ENCODE measurements at places on chromosomes 11 and 22.
A peak's percentile ranks its signal among the peaks of the same experiment; 100 is the strongest.

DNA sequence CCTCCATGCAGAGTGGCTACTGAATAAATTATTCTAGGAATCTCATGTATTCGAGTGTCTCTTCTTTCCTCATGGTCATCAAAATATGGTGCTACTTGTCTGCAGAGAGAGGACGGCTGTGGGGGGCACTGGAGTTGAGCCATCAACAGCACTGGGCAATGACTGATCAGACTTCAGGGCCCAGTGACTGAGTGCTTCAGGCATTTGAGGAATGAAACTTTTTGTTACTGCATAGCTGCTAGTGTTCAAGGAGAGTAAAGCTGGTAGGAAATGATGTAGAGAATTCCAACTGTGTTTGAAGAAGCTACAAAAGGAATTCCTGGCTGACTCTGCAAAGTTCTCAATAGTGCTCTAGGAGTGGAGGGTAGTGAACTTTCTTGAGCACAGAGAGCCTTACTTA lies 277.7 kb downstream of the CADM1 start:
- DNase-seq, result peak; percentile 46

DNA sequence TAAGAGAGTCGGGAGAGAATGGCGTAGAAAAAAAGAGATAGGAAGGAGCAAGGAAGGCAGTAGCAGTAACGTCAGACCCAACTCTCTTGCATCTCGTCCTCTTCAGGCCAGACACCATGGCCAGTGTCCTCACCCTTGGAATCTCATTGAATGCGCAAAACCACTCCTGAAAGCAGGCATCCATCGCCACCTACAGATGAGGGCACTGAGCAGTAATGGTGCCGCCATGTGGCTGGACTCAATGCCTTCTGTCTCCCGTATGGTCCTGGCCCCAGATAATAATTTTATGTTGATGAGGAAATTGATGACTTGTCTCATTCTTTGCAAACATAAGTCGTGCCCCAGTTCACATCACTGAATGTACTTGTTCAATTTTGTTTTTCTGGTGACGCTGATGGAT lies 17.8 kb upstream of the ALX4 start:
- no peak for DNase-seq

DNA sequence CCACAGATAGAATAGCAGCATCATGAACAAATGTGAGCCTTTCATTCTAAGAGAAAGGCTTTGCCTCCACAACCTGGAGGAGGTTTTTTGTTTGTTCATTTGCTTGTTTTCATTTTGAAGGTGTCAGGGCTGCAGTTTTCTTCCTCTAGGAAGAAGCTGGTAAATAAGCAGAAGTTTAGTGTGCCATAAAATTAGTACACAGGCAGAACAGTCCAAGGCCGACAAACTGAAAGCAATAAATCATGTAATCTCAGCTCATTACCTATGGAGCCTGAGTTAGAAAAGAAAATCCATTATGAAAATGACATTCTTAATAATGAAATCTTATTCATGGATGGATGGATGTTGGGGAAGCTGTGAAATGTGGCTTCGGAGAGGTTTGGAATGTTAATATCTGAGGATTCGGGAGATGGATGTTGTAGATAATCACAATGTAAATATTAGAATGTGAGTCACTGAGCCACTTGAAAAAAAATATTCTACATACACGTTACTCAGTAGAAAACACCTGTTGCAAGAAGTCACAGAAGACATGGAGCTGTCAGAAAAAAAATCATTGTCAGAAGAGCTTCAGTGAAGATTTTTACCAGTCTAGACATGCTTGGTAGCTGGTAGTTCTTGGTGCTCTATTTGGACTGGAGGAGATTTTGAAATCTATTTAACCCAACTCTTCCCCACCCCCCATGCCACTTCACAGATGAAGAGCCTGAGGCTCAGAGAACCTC lies 15.0 kb upstream of the ZDHHC13 start:
- DNase-seq, result no peak

DNA sequence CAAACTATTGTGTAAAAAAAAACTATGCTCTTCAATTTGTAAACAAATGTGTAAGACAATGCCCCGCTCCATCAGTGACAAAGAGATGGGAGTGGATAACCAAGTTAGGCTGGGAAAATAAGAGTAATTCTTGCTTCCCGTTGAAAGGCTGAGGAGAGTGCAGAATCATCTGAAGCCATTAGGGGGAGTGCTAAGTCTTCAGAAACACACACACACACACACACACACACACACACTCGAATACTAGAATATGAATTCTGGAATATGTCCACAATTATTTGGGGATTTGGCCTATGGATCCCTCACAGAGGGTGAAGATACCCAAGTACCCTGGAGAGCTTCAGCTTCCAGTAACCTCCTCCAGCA lies 27.8 kb upstream of the ROBO3 start:
- peak; percentile 15 for DNase-seq

DNA sequence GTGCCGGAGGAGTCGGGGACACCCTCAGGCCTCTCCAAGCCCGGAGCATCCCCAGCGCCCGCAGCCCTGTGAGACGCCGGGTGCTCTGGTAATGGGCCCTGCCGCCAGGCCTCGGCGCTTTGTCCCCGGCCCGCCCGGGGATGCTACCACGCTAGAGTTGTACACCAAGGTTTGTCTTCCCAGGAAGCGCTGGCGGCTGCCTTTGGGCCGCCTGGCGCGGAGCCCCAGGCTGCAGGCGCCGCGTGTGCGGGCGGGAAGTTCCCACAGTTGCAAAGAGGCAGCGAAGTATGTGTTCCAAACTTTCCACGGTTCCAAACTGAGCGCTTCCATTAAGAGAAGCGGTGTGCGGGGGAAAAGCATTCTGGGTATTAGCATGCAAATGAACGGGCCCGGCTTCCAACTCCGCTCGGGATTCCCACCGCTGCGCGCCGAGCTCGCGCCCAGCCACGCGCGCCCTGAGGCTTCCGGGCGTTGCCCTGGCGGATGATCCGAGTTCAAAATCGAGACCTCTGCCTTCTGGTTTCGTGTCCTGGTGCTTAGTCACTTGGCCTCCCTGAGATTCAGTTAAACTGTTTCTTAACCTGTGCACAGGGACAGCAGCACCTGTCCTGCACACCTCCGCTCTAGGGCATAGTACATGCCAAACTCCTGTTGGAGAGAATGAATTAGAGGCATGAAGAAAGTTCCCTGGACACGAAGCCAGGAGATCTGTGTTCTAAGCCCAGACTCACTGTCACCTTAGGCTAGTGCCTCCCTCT lies 1.3 kb upstream of the PATZ1 start:
- peak; percentile 23 for DNase-seq

DNA sequence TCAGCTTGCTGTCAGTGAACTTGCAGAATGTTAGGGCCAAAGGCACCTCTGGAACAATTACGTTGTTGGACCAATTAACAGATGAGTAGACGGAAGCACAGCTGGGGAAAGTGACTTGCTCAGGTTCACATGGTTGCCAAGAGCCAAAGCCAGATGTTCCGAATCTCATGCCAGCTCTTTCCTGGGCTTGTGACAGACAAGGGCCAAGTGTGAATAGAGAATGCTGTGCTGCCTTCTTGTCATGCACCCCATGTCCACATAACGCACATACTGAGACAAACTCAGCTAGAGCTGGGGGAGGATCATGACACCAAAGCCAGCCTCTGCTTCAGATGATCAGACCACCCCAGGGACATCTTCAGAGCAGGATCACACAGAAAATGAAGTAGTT lies 616.3 kb downstream of the INSC start:
- DNase-seq, result no peak

GRCh38 chr11:3091846-3092602 lies 34.8 kb upstream of the CARS1 start:
- DNase-seq, result peak; percentile 22

DNA sequence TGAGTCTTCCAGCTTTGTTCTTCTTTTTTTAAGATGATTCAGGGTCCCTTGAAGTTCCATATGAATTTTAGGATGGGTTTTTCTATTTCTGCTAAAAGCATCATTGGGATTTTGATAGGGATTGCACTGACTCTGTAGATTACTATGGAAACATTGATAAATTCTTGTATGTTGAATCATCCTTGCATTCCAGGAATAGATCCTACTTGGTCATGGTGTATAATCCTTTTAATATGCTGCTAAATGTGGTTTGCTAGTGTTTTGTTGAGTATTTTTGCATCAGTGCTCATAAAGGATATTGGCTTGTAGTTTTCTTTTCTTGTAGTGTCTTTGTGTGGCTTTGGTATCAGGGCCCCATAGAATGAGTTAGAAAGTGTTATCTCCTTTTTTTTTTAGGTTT lies 34.9 kb upstream of the PHOX2A start:
- no peak for DNase-seq

DNA sequence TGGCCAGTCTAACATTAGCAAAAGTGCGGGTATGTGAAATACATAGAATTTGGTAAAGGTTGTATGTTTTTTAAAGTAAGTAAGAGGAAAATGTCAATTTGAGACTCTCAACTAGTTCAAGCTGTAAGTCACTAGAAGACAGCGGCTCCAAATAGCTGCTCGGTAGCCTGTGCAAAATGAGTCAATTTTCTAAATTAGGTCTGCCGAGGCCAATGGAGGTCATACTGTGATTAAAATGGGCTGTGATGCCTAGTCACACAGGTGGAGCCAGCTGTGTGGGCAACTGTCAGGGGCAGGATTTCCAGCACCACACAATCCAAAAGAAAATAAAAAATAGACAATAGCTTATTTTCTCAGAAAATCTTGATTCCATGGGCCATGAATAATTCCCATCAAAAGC lies 32.3 kb downstream of the KCNA4 start:
- DNase-seq, result no peak

DNA sequence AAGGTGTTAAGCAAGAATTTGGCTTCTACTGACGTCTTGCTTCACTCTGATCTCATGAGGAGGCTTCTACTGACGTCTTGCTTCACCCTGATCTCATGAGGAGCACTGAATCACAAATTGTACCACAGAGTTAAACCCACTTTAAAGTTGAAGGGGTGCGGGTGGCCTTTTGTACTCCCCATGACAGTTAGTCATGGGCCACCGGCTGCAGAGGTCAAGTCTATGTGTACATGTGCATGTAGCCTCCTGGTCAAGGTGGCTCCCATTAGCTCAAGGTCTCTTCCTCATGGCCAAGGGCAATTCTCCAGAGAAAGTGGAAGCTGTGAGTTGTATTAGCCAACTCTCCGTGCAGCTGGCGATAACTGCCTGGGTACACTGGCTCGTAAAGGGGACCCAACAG lies 23.1 kb upstream of the FZD4 start:
- no peak for DNase-seq

DNA sequence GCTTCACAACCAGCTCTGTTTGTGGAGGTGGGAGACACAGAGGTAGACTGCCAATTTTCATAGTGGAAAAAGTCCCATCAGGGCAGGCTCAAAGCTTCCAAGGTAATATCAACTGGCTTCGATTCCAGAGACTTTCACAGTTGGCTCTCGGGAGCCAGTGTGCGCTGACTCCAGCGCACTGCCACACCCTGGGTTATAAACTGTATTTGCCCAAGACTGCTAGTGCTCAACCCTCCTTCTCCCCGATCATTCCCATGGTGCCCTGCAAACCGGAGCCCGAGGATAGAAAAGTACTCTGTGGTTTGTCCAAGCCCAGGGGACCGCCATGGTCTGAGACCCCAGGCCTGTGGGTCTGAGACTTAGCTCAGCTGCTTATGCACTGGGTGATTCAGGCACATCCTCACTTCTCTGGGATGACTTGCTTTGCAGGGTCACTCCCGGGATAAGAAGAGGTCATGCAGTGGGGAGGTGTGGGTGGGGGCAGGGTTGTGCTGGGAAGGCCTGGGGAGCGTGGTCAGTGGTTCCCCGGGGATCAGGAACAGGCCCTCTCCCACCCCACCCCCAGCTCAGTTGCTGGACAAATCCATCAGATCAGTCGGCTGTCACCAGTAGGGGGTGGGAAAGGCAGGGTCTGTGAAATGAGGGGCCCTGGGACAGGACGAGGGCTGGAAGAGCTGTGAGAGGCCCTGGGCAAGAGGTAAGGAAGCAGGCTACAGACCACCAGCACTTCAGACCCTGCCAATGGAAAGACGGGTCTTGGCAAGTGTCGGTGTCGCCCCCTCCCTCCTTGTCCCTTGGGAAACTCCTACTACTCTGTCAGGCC lies 26.7 kb upstream of the PICK1 start:
- no peak for DNase-seq

GRCh38 chr11:13686776-13687175 lies 18.3 kb downstream of the FAR1 start:
- no peak for DNase-seq

DNA sequence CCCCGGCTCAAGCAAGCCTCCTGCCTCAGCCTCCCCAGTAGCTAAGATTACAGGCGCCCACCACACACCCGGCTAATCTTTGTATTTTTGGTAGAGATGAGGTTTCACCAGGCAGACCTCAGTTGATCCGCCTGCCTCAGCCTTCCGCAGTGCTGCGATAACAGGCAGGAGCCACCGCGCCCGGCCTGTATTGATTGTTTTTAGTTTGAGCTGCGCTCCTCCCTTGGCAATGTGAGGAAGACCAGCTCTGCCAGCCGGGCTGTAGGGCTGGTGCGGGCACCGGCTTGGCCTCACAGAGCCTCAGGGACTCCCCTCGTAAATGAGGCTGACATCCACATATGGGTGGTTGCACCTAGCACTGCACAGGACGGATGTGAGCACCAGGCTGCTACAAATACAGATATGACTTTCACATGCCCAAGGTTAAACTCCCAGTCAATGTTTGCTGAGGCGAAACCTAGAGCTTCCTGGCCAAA lies 7.5 kb upstream of the SLC2A11 start:
- no peak for DNase-seq

DNA sequence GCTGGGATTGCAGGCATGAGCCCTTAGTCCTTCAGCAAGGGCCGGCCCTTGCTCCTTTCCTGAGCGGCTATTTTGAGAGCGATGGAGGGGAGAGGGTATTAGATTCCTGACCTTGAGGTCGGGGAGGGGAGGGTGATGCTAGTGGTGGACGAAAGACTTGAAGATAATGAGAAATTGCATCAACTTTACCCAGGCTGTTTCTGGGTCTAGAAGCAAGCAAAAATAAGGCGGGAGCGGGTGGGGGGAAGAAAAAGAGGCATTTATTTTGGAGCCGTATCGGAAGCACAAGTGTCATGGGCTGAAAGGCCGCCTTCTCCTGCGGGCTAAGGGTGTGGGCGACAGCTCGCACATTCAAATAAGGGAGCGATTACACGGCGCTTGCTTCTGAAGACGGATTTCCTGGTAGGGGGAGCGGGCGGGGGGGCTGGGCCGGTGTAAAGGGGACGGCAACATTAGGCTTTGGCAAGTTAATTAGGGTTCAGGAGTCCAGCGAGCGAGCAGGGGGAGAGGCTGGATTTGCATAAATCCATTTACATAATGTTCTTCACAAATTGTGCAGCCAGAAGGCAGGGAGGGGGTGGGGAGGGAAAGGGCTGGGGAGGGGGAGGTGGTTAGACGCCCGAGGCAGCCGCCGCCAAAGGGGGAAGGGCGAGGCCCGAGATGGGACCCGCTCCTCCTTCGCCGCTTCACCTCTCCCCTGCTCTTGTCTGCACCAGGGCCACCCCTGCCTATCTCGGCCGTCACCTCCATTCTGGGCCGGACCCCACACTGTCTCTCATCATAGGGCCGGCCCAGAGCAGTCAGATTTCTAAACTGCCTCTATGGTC lies 245.9 kb downstream of the MIAT start:
- no peak for DNase-seq

- no peak for DNase-seq
Measured at GRCh38 chr11:129658526-129658867, 157.2 kb upstream of the TMEM45B start.

All from T1000 (cell line).